ENCODE measurements at places on chromosomes 13 and 19. TPM values are rescaled to one million over a fixed set of nuclear protein-coding genes. Genes with fewer than 3 reads are reported as not detected.

KANK2 gene
- total RNA-seq, result 34.3 TPM

LILRA1 gene
- 0.09 TPM for total RNA-seq

ZNF382 gene
- total RNA-seq, result 87.1 TPM

ONECUT3 gene
- not detected for total RNA-seq

TRPC4 gene
- 10.8 TPM for total RNA-seq

ZNF665 gene
- total RNA-seq, result 7.2 TPM

PTPRH gene
- total RNA-seq, result 0.73 TPM

CEACAM3 gene
- total RNA-seq, result not detected

GRCh38 chr19:4067396-4068046 is 822 bp upstream of the ZBTB7A start:
- DNase-seq, result peak; percentile 40

GRCh38 chr19:33274663-33275558 is 27.4 kb downstream of the CEBPA start:
- no peak for DNase-seq

DNA sequence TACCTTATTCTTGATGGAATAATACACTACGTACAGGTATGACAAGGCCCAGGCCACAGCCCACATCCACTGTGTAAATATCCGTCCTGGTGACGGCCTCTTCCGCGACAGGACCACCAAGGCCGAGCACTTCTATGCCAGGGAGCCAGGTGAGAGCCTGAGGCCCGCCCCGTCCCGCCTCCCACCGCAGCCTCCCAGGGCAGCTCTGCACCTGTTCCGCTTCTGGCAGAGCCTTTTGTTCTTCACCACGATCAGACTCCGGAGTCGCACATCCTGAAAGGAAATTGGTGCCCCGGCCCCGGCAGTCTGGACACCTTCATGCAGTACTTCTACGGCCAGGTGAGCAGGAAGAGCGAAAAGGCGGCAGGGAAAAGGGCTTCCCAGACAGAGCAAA is 10.6 kb upstream of the ZNF358 start:
- DNase-seq, result no peak

GRCh38 chr19:15154002-15154612 is 46.7 kb downstream of the NOTCH3 start:
- no peak for DNase-seq

GRCh38 chr19:46404753-46405468 is 8.5 kb downstream of the CCDC8 start:
- DNase-seq, result no peak

- peak; percentile 59 for DNase-seq
Observed at GRCh38 chr19:49790866-49791265, 22.2 kb downstream of the FUZ start.

GRCh38 chr13:71785361-71785760 is 81.6 kb downstream of the DACH1 start:
- DNase-seq, result no peak

GRCh38 chr13:109297628-109298027 is 488.8 kb downstream of the IRS2 start:
- no peak for DNase-seq

- DNase-seq, result peak; percentile 67
Observed at GRCh38 chr19:47511681-47512080, 3.2 kb downstream of the NAPA start.

GRCh38 chr19:22783651-22784410 is at the start of gene ZNF99:
ZNF99 (minus strand) TSS chr19:22784151; CDS start chr19:22784016, 135 bp downstream.
- DNase-seq, result peak; percentile 2

DNA sequence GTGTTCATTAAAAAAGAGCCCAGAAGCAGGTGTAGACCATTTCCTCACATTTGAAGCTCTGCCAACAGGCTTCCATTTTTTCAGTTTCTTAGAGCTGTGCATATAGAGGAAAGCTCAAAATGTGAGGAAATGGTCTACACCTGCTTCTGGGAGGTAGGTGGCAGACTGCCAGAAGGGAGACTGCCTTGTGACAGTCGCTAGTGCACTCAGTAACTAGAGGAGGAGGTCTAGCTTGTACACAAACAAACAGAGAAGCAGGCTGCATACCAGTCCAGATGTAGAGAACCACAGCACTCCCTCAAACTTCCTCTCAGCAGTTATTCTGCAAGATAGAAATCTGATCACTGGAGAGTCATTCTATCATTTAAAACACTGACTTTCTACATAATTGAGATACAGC is 800.2 kb downstream of the EFNB2 start:
- DNase-seq, result no peak

GRCh38 chr19:1412323-1412923 is 5.0 kb downstream of the DAZAP1 start:
- DNase-seq, result no peak

DNA sequence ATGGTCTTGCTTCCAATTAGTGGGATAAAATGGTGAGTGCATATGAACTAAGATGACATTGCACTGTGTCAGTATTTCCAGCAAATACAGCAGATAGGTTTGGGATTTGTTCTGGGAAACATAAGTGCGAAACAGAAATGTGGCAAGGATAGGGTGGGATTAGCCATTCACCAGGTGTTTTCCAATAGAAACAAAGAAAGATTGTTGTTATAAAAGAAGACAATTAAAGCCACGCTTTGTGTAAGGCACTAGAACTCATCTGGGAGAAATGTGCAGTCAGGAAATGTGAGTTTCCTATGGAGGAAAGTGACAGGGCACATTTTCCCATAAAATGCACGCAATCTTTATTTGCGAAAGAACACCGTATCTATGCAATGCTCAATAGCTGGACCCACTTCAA is 1547.8 kb downstream of the EFNB2 start:
- DNase-seq, result no peak

- DNase-seq, result no peak
Observed at GRCh38 chr19:16418597-16418962, 53.2 kb downstream of the EPS15L1 start.

- DNase-seq, result no peak
Observed at GRCh38 chr13:44011036-44011435, 131.3 kb downstream of the LACC1 start.

GRCh38 chr19:2477141-2477710 is 1.3 kb downstream of the GADD45B start:
- DNase-seq, result peak; percentile 40

GRCh38 chr13:33677215-33677614 is 140.7 kb upstream of the RFC3 start:
- DNase-seq, result no peak

GRCh38 chr13:73177916-73178565 is 119.2 kb downstream of the KLF5 start:
- no peak for DNase-seq

- DNase-seq, result no peak
Observed at GRCh38 chr19:12778905-12779161, 3.5 kb upstream of the HOOK2 start.

DNA sequence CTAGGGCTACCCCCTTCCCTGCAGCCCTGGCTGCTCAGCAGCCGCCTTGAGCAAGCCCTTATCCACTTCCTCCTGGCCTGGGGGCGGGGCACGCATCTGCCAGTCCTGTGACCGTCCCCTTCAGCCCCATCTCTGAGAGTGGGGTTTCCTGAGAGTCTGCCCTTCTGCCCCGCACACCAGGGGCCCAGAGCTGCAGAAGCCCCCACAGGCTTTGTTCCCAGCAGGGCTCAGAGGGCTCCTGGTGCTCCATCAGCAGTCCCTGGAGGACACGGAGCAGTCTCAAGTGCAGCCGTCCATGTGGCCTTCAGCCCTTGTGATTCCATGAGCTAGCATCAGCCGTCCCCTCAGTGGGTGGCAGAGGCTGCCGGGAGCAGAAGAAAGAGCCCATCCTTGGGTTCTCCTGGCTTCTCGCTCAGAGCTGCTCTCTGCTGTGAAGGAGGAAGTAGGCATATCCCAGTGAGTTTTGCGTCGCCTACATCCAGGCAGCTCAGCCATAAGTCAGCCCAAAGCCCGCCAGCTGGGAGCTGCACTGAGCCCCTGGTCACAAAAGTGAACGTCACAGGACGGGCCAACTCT is 16.3 kb downstream of the MYO9B start:
- DNase-seq, result no peak

DNA sequence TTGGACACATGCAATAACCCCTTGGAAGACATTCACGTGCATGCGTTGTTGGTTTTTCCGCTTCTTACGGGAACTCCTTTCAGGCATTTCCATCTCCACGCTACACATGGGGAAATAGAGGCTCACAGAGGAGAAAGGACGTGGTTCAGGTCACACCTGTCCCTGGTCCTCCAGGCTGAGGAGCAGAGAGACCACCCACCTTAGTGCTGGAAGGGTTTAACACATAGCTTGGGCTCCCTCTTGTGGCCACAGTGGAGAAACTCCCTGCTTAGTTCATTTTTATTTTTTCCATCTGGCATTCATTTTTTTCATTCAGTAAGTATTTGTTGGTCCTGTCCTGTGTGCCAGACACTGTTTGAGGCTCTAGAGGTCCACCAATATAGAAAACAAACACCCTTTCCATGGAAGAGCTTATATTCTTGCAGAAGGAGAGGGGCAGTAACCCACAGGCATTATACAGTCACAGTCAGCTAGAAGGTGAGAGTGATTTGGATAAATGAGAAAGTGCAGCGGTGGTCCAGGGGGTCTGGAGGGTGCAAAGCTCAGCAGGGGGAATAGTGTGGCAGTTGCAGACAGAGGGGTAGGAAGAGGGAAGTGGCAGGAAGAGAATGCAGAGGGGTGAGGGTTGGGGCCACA is 24.2 kb upstream of the TTYH1 start:
- peak; percentile 16 for DNase-seq

DNA sequence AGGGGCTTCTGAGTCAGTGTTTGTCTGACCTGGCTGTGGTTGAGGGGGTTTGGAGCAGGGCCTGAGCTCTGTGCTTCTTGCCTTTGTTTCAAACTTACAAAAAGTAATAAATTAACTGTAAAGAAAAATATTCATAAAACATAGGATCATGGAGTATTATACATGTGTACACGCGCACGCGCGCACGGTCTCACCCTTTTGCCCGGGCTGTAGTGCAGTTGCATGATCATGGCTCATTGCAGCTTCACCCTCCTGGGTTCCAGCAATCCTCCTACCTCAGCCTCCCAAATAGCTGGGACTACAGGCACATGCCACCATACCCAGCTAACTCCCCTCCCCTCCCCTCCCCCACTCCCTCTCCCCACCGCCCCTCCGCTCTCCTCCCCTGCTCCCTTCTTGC is 23.5 kb downstream of the TDRD12 start:
- no peak for DNase-seq

DNA sequence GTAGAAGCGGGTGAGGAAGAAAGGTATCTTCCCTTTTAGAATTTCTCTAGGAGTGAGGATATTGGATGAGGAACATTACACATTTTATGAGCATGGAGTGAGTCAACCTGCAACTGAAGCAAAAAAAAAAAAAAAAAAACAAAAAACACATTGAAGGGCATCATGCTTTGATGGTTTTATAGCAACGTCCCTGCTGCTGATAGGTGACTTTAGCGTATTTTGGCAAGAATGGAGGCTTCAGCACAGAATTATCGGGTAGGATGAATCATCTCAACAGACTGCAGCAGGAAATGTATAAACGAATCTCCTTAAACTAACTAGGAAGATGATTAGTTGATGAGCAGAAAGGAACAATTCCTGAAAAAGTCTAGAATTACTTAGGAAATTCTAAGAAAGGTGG is 1359.6 kb upstream of the ATXN8OS start:
- DNase-seq, result no peak

GRCh38 chr13:67343777-67344176 is 113.6 kb upstream of the PCDH9 start:
- DNase-seq, result no peak

DNA sequence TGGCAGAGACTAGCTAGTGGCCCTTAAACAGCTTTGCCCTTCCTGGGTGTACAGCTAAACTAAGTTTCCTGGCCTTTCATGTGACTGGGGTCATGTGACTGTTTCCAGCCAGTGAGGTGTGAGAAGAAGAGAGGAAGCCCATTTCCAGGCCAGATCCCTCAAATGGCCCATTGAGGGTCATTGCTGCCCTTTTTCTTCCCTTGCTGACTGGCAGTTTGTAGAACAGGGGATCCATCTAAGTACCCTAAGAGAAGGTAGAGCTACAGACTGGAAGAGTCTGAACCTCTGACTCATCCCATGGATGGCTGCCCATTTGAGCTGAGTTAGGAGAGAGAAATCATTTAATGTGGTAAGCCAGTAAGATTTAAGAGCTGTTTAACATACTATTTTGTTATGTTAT is 2.8 kb downstream of the SWSAP1 start:
- no peak for DNase-seq

- peak; percentile 50 for DNase-seq
Observed at GRCh38 chr19:49983645-49984229, 22.8 kb upstream of the SIGLEC11 start.

GRCh38 chr13:87244256-87244890 is 426.8 kb upstream of the SLITRK5 start:
- DNase-seq, result no peak

- DNase-seq, result no peak
Observed at GRCh38 chr13:26624572-26624971, 67.1 kb downstream of the WASF3 start.

DNA sequence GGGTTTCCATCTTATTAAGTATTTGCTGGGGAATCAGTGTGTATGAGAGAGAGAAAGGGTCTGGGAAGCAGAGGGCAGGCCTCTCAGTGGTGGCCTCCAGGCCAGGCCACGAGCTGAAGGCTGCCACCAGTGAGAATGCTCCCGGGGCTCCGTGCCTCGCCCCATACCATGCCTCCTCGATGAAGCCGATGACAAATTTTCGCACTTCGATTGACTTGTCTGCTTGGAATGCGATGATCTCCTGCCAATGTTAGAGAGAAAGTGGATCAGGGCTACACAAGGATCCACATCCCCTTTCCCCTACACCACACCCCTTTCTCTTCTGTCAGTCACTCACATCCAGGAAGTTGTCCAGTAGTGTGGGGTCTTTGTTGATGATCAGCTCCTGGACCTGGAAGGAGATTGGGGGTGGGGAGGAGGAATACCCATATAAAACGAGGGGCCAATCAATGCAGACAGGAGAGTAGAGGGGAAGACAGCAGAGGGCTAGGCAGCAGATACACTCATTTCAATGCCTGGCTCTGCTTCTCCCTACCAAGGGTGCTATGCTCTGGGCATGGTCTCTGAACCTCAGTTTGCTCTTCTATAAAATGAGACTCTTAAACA is 10.7 kb downstream of the SYMPK start:
- no peak for DNase-seq

DNA sequence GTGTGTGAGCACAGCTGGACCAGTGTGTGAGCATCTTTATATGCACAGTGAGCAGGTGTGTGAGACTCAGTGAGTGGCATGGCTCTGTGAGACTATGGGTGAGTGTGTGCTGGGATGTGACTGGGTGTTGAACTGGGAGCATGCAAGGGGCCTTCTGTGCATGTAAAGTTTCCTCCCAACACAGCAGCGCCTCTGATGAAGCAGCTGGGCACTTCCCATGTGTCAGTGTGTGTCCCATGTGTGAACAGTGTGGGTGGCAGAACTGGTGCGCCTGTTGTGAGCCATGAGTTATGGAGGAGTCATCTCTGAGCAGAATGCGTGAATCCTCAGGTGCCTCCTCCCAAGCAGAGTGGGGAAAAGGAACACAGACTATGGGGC is 24.1 kb downstream of the LGALS16 start:
- DNase-seq, result no peak

- no peak for DNase-seq
Observed at GRCh38 chr19:11172576-11172975, 17.0 kb upstream of the SPC24 start.

DNA sequence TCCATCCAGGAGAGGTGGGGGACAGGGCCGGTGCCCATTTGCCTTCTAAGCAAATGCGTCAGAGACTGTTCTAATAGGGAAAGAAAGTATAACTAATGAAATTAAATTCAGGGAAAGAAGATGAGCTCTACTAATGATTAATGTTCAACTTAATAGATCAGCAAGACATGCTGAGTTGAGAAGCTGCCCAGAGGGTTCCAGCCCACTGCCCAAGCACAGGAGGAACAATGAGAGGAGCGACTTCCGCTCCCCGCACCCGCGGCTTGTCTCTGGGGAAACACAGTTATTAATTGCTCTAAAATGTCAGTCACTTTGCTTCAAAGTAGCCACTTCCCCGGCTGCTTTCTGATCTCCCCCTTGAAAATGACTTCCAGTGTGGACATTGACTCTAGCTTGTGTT is 331.3 kb downstream of the UQCRFS1 start:
- DNase-seq, result no peak

All from cerebellum (tissue), 4 donors.